ENCODE measurements at places on chromosomes 16 and 17.

GRCh38 chr17:28324781-28325180 is 5.8 kb downstream of the TMEM97 start:
- no peak for DNase-seq

GRCh38 chr16:89599902-89600301 is 13.5 kb upstream of the DPEP1 start:
- DNase-seq: no peak

- no peak for DNase-seq
Observed at GRCh38 chr17:63967953-63968352, 4.8 kb downstream of the SCN4A start.

- no peak for DNase-seq
Observed at GRCh38 chr16:1458977-1459341, 14.6 kb upstream of the CCDC154 start.

DNA sequence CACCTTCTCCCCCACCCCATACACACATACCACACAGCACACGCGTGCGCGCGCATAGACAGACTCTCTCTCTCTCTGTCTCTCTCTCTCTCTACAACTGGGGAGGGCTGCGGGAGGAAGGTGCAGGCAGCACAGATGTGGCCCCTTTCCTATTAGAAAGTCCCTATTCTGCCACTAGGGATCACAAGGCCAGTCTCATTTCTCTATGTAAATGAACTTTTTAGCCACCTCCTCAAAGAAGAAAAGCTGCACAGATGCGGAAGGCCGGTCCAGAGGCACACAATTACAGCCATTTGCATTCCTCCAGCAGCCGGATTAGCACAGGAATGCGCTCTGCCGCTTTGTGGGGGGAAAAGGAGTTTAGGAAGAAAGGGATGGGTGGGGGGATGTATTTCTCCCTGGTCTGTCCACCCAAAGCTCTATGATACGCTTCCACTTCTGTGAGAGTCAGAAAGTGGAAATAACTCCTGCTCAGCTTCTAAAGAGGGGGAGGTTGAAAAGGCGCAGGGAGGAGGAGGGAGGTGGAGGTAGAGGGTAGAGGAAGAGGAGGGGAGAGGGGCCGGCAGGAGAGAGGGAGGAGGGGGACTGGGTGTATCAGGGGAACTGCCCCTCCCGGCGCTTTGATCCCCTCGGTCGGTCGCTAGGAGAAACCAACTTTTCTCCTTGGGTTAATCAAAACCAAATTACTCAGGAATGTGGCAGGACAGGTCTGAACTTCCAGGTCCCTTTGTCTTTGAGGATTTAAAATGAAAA is 11.7 kb downstream of the ZFHX3 start:
- peak; percentile 63 for DNase-seq

DNA sequence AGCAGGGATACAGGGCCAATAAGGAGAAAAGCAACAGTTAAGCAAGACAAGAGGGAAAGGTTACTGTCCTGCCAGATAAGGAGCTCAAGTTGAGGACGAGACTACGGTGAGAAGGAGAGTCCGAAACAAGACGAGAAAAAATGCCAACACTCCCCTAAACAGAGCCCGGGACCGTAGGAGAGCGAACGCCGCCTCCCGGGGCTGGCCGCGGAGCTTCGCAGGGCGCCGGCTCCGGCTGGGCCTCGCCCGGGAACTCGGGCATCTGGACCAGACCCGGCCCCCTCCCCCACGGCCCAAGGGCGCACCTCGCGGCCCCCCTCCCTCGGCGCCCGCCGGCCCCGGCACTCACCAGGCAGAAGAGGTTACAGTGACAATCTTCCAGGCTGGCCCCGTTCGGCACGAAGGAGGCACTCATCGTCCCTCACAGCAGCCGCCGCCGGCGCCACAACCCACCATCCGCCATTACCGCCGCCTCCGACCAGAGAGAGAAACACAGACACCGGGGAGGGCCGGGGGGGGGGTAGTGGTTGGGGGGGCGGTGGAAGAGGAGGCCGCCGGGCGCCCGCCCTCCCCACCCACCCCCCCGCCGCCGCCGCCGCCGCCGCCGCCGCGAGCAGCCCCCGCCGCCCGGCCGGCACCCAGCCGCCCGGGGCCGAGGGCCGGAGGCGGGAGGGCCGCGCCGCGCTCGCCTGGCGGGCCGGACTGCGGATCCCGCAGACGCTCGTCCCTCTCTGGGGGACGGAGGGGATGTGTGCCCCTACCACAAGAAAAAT is at the start of gene MED13:
MED13 (minus strand) TSS at position 488 of the 773 bp plus-strand sequence; CDS start at position 415, 73 bp downstream.
- peak; percentile 61 for DNase-seq

- DNase-seq: no peak
Observed at GRCh38 chr16:11964761-11965551, at the start of gene TNFRSF17. TNFRSF17 (plus strand) TSS chr16:11965210; CDS start chr16:11965325, 115 bp downstream.

- DNase-seq: no peak
Observed at GRCh38 chr17:652314-652713, 62.3 kb downstream of the VPS53 start.

DNA sequence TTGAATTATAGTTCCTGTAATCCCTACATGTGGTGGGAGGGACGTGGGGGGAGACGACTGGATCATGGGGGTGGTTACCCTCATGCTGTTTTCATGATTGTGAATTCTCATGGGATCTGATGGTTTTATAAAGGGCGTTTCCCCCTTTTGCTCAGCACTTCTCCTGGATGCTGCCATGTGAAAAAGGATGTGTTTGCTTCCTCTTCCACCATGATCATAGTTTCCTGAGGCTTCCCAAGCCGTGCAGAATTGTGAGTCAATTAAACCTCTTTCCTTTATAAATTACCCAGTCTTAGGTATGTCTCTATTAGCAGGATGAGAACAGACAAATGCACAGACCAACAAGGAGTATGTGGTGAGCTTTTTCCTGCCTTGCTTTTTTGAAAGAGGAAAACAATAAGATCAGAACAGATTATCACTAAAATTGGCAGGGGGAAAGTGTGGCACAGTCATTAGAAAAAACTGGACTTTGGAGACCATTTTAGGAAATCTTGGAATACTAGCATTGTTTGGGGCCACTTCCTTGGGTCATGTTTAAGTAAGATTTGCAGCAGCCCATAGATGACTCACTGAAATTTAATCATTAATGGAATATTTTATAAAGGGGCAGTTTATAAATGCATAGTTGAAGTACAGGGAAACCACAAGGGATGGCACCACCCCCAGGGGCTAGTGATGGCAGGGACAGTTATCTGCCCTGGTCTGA is 352.8 kb downstream of the CDH13 start:
- no peak for DNase-seq

DNA sequence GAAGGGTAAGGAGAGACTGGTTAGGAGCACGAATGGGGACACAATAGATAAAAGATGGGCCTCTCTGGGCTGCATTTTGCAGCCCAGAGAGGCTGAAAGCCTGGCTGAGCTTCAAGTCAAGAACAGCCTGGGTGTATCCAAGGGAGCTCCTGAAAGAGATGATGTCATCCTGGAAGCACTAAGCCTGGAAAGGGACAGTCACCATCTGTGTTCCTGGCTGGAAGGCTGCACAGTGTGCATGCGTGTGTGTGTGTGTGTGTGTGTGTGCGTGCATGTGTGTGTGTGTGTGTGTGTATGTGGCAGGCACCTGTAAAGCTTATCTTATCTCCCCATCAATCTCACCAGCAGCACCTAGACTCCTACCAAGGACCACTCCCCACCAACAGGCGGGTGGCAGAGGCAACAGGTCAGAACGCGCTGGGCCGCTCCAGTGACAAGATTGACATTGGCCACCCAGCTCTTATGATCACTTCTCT is 44.1 kb downstream of the COG7 start:
- no peak for DNase-seq

GRCh38 chr16:12236589-12236988 is 260.1 kb downstream of the SNX29 start:
- DNase-seq: no peak

DNA sequence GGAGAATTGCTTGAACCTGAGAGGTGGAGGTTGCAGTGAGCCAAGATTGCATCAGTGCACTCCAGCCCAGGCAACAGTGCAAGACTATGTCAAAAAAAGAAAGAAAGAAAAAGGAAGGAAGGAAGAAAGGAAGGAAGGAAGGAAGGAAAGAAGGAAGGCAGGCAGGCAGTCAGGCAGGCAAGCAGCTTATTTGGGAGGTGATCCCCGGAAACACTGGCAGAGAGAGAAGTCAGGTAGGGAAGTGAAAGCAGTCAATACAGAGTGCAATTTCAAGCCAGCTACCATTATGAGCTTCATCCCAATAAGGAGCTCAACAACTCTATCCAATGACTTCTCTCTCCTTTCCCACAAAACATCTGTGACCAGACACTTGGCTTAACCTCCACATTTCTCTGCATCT is 83.0 kb upstream of the TBC1D3K start:
- no peak for DNase-seq

- no peak for DNase-seq
Observed at GRCh38 chr16:79757968-79758367, 157.4 kb upstream of the MAF start.

GRCh38 chr16:88618956-88619667 is 19.3 kb upstream of the IL17C start:
- DNase-seq: no peak

DNA sequence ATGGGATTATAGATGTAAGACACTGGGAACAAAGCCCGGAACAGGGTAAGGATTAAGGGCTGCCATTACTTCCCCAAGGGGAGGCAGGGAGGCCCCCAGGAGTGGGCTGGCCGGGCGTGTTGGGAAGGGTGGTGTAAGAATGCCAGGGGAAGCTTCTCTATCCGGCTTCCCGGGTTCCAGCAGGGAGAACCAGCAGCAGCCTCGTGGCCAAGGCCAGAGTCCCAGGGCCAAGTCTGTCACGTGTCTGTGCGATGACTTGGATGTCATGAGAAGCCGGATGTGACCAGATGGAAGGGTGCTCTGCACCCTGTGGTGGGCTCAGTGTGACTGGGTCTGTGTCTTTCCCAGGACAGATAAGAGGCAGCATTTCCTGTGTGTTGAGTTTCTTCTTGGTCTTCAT is 52.1 kb downstream of the SCNN1B start:
- no peak for DNase-seq

- DNase-seq: no peak
Observed at GRCh38 chr17:50421308-50422051, 4.5 kb upstream of the ACSF2 start.

- DNase-seq: no peak
Observed at GRCh38 chr17:31740611-31741082, 118.4 kb downstream of the COPRS start.

DNA sequence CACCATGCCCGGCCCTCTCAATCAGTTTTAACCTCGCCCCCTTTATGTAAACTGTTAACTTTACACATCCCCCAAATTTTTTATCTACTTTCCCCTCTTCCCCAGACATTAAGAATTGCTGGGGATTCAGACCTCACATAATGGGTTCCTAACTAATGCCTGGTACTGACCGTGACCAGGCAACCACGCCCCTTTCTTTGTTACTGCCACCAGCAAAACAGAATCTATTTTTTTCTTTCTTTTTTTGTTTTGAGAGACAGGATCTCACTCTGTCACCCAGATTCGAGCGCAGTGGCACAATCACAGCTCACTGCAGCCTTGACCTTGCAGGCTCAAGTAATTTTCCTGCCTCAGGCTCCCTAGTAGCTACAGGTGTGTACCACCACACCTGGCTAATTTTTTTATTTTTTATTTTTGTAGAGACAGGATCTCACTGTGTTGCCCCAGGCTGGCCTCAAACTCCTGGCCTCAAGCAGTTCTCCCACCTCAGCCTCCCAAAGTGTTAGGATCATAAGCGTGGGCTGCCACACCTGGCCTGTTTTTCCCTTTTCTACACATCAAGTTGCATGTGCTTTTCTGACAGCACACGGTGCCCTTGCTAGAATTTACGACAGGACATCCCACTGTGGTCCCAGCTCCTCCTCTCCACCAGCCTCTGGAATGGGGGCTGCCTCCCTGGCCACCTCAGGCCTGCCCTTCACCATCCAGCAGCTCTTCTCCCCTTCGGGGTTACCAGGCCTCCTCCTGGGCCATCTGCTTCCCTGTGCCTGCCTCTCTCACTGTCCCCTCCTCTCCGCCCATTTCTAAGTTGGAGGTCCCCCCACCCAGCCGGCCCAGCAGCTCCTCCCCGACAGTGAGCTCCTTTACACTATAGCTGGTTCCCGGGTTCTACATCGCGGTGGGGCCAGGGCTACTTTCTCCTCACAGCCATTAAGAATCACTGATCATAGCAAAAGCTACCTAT is 10.8 kb downstream of the CPNE2 start:
- DNase-seq: peak; percentile 26

DNA sequence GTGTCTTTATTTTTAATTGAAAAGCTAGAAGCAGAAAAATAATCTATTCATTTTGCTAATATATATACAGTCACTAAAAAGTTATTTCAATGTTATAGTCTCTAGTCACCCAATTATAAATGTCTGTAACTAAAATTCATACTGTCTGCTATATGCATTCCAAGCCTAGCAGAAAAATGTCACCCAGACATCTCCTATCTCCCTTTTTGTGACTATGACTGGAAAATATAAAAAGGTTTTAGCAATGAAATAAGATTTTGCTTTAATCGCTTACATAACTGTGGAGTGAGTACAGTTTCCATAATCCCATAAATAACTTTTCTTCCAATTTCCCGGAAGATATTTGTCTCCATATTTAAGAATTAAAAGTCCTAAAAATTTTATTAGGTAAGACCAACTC is 88.6 kb downstream of the BRIP1 start:
- DNase-seq: no peak

- DNase-seq: no peak
Observed at GRCh38 chr17:43789482-43789881, 9.2 kb downstream of the CFAP97D1 start.

- DNase-seq: no peak
Observed at GRCh38 chr17:66791347-66791746, 43.6 kb upstream of the CACNG5 start.

GRCh38 chr17:29214215-29215146 is 32.2 kb upstream of the CRYBA1 start:
- DNase-seq: no peak

DNA sequence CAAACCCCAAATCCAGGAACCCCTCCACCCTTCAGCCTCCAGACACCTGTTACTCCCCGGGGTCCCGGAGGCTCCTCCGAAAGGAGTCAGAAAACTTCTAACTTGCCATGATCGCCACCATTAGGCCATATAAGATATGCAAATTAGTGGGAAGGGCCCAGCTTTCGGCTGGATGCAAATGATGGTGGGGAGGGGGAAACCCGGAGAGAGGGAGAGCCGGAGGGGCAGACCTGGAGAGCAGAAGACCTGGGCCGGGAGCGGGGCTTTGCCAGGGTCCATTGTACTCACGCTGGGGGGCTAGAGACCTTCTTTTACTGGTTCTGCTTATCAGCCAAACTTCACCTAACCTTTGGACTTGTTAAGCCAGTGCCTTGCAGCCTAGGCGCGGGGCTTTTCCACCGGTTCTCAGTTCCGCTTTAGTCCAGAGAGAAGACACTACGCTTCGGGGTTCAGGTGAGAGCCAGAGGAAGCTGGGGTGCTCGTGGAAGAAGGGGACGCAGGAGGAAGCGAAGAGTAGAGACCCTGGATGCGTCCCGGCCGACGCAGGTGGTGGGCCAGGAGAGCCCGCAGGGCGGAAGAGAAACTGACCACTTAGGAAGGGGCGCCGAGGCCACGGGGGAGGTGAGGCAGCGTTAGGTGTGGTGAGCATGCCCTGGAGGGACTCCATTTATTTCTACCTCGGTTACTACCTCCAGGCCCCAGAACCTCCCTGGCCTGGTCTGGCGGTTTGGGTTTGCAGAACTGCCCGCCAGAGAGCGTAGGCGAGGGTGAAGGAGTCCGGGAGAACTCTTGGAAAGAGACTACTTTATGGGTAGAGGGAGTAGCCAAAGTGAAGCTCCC is at the start of gene HNF1B:
HNF1B (minus strand) TSS at position 99 of the 840 bp plus-strand sequence. CDS start 175 bp downstream, outside the sequence.
- DNase-seq: peak; percentile 60

- no peak for DNase-seq
Observed at GRCh38 chr16:74931445-74931844, 53.5 kb downstream of the WDR59 start.

Data from WTC11 (cell line).